Activated CD8-positive, alpha-beta T cell treated with anti-CD3 and anti-CD28 coated beads, Interleukin-2, amount 10 ng/mL, durations not matched to agents 7 days and 5 days (primary cell): ENCODE measurements at places on chromosomes 6 and 20. TPM values are rescaled to one million over a fixed set of nuclear protein-coding genes. Genes with fewer than 3 reads are reported as not detected.

MATN4 gene
- 0.39 TPM for total RNA-seq

BCL2L1 gene
- 73.0 TPM for total RNA-seq

NANP gene
- total RNA-seq, result 5.0 TPM

CNBD2 gene
- 4.9 TPM for total RNA-seq

ISM1 gene
- total RNA-seq, result 3.7 TPM

SIRPG gene
- total RNA-seq, result 123 TPM

ASCC3 gene
- total RNA-seq, result 61.8 TPM

MEA1 gene
- 77.1 TPM for total RNA-seq

IFNGR1 gene
- total RNA-seq, result 19.8 TPM

MOXD1 gene
- total RNA-seq, result not detected

WDR27 gene
- 22.9 TPM for total RNA-seq

RALY gene
- total RNA-seq, result 233 TPM

OGFR gene
- 76.6 TPM for total RNA-seq

SIRPD gene
- not detected for total RNA-seq

SLX4IP gene
- 8.8 TPM for total RNA-seq

MUC21 gene
- total RNA-seq, result not detected

MYT1 gene
- not detected for total RNA-seq

DNA sequence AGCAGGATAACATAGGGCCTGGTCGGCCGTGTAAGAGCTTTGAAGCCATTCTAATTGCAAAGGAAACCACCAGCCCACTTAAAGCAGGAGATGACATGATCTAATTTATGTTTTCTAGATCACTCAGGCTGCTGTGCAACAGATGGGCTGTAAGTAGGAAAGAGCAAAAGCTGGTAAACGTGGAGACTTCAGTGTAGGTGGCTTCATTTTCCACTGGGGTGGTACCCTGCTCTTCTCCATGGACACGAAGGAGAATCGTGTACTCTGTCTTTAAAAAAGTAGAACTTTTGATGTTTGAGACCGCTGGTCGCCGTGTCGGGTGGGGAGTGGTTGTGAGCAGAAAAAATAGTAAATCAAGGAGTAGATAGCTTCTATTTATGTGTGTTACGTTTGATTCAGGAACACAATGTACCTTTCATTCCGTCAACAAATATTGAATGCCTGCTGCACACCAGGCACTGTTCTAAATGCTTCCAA, 6.4 kb downstream of the CASS4 start:
- no peaks in the 10 kb centered on the region for H3K27me3 ChIP-seq
- H3K36me3 ChIP-seq, result peaks cover 71% of the 10 kb centered on the region
- DNase-seq, result peak; percentile 52
- H3K4me3 ChIP-seq, result peak overlapping the region; percentile 70
- peak overlapping the region; percentile 92 for H3K27ac ChIP-seq

DNA sequence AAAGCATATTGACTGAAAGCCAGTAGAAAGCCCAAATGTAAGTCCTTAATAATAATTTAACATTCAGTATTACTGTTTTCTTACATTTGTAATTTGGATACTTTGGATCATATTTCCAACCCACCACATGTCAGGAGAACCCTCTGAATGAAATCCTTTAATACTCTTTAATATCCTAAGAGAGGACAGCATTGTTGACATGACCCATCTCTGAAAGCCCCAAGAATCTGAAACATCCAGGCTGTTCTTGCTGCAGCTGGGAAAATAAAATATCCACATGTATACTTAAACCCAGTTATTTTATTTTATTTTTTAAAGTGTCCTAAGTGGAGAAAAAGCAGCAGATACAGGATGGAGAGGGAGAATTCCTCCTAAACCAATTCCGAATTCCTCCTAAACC, 130.8 kb upstream of the RIPOR2 start:
- H3K4me1 ChIP-seq, result peaks cover 13% of the 10 kb centered on the region
- peaks cover 3% of the 10 kb centered on the region for H3K27me3 ChIP-seq
- H3K36me3 ChIP-seq, result peaks cover 8% of the 10 kb centered on the region
- no peak overlapping the region for H3K27ac ChIP-seq

DNA sequence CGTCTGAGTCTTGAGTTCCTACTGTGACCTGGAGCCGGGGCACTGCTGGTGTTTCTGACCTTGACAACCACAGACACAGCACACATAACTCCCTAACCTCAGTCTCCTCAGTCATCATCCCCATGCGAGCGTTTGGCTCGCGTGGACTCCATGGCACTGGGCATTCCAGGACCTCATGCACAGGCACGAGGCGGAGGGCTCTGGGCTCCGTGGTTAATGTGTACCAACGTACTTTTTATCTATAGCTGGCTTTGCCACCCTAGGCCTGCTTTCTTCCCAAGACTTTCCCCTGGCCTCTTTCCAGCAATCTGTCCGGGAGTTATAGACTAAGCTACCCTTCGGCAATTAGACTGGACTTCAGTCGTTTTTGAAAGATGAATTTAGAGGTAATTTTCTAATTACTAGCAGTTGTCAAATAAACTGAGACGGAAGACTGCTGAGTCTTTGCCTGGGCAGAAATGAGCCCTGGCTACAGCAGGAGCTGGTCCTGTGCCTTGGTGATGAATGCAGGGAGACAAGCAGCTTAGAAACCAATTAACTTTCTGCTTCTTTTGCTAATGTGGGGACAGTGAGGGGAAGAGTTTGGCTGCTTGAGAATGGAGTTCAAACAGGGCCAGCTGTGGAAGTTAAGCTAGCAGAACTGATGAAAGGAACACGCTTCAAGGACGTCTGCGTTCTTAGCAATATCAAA, 16.1 kb upstream of the CTCFL start:
- peaks cover 33% of the 10 kb centered on the region for H3K27me3 ChIP-seq
- DNase-seq, result no peak
- no peak overlapping the region for H3K27ac ChIP-seq
- no peaks in the 10 kb centered on the region for H3K4me1 ChIP-seq

DNA sequence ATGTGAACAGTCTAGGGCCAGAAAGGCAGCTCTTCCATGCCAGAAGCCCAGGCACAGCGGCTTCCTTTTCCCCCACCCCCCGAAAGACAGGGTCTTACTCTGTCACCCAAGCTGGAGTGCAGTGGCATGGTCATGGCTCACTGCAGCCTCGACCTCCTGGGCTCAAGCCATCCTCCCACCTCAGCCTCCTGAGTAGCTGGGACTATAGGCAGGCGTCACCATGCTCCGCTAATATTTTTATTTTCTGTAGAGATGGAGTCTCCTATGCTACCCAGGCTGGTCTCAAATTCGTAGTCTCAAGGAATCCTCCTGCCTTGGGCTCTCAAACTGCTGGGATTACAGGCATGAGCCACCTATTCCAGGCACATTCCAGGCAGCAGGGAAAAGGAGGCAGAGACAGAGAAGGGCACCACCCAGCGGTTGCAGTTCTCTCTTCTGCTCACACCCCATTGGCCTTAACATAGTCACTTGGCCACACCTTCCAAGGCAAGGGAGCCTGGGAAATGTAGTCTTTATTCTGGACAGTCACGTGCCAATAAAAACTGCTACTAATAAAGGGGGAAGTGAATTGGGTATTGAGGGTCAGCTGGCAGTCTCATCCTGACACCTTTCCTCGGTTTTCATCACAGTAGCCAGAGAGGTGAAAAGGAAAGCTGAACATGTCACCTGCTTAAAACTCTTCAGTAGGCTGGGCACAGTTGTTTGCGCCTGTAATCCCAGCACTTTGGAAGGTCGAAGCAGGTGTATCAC, 205.9 kb downstream of the ZMYND8 start:
- peak; percentile 30 for DNase-seq
- no peaks in the 10 kb centered on the region for H3K36me3 ChIP-seq
- H3K27me3 ChIP-seq, result no peaks in the 10 kb centered on the region

DNA sequence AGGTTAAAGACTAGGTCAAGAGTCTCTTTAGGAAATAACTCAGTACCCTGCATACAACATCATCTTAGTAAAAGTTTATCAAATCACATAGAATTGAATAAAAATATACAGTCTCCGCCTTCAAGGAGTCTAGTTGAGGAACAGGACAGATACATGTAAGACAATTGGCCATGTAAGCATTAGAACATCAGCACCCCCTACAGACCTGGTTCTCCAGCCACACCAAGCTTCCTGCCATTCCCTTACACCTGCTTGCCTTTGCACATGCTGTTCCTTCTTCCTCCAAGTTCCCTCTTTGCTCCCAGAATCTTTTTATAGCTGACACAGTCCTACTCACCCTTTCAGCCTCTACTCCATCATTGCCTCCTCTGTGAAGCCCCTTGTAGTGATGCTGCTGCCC, 187.8 kb upstream of the LRFN2 start:
- DNase-seq, result no peak
- no peak overlapping the region for H3K4me3 ChIP-seq
- peaks cover 23% of the 10 kb centered on the region for H3K27me3 ChIP-seq
- H3K4me1 ChIP-seq, result no peaks in the 10 kb centered on the region

DNA sequence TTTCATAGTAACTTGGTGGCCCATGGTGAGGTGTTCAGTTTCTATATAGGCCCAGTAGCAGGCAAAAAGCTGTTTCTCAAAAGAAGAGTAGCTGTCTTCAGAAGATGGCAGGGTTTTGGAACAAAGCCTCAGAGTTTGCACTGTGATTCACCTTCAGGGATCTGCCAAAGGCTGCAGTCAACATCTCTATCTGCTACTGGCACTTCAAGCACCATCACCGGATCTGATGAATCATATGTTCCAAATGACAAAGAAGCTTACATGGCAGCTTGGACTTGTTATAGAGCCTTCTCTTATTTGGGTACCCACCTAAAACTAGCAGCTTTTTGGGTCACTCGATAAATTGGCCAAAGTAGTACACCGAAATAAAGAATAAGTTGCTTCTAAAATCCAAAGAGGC, 39.5 kb downstream of the PKIB start:
- no peaks in the 10 kb centered on the region for H3K4me1 ChIP-seq
- no peaks in the 10 kb centered on the region for H3K27me3 ChIP-seq
- no peak overlapping the region for H3K27ac ChIP-seq
- H3K36me3 ChIP-seq, result no peaks in the 10 kb centered on the region

GRCh38 chr6:44685213-44685612, 297.7 kb downstream of the CDC5L start:
- DNase-seq, result peak; percentile 6
- H3K27me3 ChIP-seq, result peaks cover 3% of the 10 kb centered on the region
- no peak overlapping the region for H3K27ac ChIP-seq
- peaks cover 3% of the 10 kb centered on the region for H3K4me1 ChIP-seq
- H3K4me3 ChIP-seq, result no peak overlapping the region
- no peaks in the 10 kb centered on the region for H3K36me3 ChIP-seq

- peaks cover 3% of the 10 kb centered on the region for H3K36me3 ChIP-seq
- no peak overlapping the region for H3K27ac ChIP-seq
- no peak overlapping the region for H3K4me3 ChIP-seq
- DNase-seq, result no peak
These were observed 14.2 kb downstream of the TUBB2A start for GRCh38 chr6:3143158-3143557.

DNA sequence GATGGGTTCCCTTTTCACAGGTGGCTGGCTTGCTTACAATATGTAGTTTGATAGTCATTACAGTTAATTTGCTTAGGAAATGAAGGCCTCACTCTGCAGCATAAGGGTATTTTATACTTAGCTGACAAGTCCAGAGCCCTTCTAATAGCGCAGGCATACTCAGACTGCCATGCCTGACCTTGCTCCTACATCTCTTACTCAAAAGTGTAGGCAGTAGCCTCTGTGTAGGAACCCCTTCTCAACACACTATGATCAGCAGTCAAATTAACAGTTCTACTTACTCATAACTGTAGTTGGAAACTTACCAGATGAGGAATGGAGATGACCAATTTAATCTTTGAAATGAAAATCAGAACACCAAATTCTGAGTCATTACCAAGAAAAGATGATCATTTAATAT, 373.5 kb downstream of the TBC1D32 start:
- H3K36me3 ChIP-seq, result no peaks in the 10 kb centered on the region
- H3K4me3 ChIP-seq, result no peak overlapping the region
- H3K27me3 ChIP-seq, result no peaks in the 10 kb centered on the region
- no peak for DNase-seq

DNA sequence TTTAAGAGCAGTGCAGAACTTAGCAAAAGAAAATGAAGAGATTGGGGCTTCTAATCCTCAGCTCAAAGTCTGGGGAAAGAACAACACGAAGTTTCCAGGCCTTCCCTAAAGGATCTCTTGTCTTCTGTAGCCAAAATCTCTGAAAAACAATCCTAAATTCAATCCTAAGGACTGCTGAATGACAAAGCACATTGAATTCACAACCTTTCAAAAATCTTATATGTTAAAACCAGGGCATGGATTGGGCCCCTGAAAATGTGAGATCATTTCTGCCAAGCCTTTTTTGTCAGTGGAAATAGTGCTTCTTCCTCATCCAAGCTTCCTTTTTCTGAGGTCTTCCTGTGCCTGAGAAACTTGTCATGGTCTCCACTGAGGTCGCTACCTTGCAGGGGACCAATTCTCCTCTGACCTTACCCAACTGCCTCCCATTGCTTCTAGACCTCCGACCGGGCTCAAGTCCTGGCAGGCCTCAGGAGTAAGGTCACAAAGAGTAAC, 126.2 kb upstream of the ARID1B start:
- peaks cover 15% of the 10 kb centered on the region for H3K4me1 ChIP-seq
- H3K27ac ChIP-seq, result no peak overlapping the region
- no peak for DNase-seq
- H3K27me3 ChIP-seq, result peaks cover 26% of the 10 kb centered on the region
- no peaks in the 10 kb centered on the region for H3K36me3 ChIP-seq
- H3K4me3 ChIP-seq, result no peak overlapping the region

DNA sequence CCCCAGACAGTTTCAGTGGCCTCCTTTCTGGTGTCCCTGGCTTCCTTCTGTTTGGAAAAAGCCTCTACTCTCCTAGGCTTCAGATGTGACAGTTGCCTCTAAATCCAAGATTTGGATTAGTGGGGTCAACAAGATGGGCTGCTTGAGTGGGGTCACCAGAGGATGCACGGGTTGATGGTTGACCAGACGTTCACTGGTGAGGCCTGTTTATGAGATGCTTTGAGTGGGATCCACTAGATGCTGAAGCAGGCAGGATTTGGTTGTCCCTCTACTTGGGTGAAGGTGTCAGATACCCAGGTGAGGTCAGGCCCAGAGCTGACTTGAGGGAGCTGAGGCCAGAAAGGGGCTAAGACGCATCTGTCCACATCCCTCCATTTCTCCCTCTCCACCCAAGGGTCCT, 8.1 kb upstream of the DLGAP4 start:
- no peak overlapping the region for H3K4me3 ChIP-seq
- H3K27me3 ChIP-seq, result peaks cover 24% of the 10 kb centered on the region
- no peaks in the 10 kb centered on the region for H3K4me1 ChIP-seq
- H3K36me3 ChIP-seq, result no peaks in the 10 kb centered on the region

- DNase-seq, result no peak
- H3K27ac ChIP-seq, result no peak overlapping the region
- H3K4me1 ChIP-seq, result no peaks in the 10 kb centered on the region
- H3K36me3 ChIP-seq, result no peaks in the 10 kb centered on the region
- no peak overlapping the region for H3K4me3 ChIP-seq
These were observed 37.0 kb upstream of the POU3F2 start for GRCh38 chr6:98797217-98797994.
